ENCODE measurements at places on chromosomes 4 and X. TPM values are rescaled to one million over a fixed set of nuclear protein-coding genes. Genes with fewer than 3 reads are reported as not detected.

AWAT2 gene
- total RNA-seq: under 0.01 TPM

GJB1 gene
- total RNA-seq: not detected

GRCh38 chr4:118012142-118012541, 22.1 kb upstream of the NDST3 start:
- no peaks in the 10 kb centered on the region for H3K4me1 ChIP-seq
- no peaks in the 10 kb centered on the region for H3K27me3 ChIP-seq
- H3K36me3 ChIP-seq: no peaks in the 10 kb centered on the region

- no peak for DNase-seq
- H3K4me1 ChIP-seq: no peaks in the 10 kb centered on the region
- no peak overlapping the region for H3K27ac ChIP-seq
- H3K36me3 ChIP-seq: no peaks in the 10 kb centered on the region
- peaks cover 99% of the 10 kb centered on the region for H3K27me3 ChIP-seq
These were observed 5.2 kb downstream of the NKX3-2 start for GRCh38 chr4:13539047-13539618.

- H3K4me1 ChIP-seq: peaks cover 1% of the 10 kb centered on the region
- H3K4me3 ChIP-seq: no peak overlapping the region
- no peak for DNase-seq
- no peak overlapping the region for H3K27ac ChIP-seq
- H3K36me3 ChIP-seq: peaks cover 4% of the 10 kb centered on the region
- no peaks in the 10 kb centered on the region for H3K27me3 ChIP-seq
These were observed 117.7 kb downstream of the PPA2 start for GRCh38 chr4:105356194-105356593.

Measured in IMR-90 (cell line).